ENCODE measurements at places on chromosomes 2 and 18.

- no peak for DNase-seq
These were observed 34.6 kb downstream of the DYTN start for GRCh38 chr2:206683546-206683945.

DNA sequence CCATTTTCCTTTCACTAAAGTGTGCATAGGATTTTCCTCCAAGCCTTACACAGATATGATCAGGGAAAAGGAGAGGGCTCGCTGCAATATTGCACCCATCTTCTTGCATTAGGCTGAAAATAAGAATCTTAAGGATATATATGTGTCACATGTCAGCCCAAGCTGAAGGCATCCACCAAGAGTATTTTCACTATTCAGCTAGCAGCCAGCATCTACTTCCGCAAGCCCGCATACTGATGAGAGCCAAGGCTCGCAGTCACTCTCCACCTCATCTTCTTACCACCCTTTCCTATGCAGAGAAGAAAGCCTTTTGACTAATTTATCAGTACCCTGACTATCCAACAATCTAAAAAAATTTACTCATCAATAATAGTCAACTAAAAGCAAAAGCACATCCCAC is 6.1 kb downstream of the TMEM163 start:
- DNase-seq: no peak

DNA sequence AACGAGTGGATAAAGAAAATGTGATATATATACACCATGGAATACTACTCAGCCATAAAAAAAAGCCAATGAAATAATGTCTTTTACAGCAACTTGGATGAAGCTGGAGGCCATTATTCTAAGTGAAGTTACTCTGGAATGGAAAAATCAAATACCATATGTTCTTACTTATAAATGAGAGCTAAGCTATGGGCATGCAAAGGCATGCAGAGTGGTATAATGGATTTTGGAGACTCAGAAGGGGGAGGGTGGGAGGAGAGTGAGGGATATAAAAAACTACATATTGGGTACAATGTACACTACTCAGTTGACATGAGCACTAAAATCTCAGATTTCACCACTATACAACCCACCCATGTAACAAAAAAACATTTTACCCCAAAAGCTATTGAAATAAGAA is 1.7 kb upstream of the MSGN1 start:
- DNase-seq: no peak

GRCh38 chr2:203673933-203674332 is 32.5 kb upstream of the CD28 start:
- no peak for DNase-seq

DNA sequence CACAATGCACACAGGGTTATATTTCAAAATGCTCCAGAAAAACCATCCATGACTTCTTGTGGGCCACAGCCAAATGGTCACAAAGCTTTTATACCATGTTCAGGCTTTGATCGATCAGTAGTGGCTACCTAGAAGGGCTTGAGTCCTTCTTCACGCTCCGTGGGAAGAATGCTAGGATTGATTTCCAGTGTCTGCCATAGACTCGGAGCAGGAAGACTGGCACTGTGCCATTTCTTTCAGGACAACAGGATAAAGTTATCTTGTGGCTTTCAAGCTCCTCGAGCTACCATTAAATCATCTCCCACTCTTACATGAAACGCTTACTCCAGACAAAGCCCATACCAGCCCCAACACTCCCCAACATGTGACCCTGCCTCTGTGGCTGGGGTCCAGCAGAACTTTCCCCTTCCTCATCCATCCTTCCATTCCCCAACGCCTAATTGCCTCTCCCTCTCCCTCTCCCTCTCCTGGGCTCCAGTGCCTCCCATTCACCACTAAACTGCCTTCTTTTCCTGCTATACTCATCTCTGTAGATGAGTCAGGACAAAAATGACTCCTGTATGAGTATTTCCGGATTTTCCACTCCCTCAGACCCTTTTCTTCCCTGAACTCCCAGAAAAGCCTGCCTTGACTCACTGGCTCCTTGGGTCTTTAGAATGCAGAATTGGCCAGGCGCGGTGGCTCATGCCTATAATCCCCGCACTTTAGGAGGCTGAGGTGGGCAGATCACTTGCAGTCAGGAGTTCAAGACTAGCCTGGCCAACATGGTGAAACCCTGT is 40.9 kb downstream of the ADD2 start:
- peak; percentile 53 for DNase-seq

GRCh38 chr18:13574355-13574754 is 152.0 kb downstream of the FAM210A start:
- no peak for DNase-seq

- no peak for DNase-seq
These were observed 75.5 kb upstream of the TAF1B start for GRCh38 chr2:9767656-9768281.

All from fibroblast of pulmonary artery (primary cell).